ENCODE measurements at places on chromosomes 4 and X.

- no peak for DNase-seq
Measured at GRCh38 chr4:156977435-156978160, 6.0 kb upstream of the PDGFC start.

GRCh38 chrX:97132664-97133415, 249.1 kb downstream of the RPA4 start:
- DNase-seq: no peak

GRCh38 chr4:39631700-39632079, 7.0 kb downstream of the SMIM14 start:
- no peak for DNase-seq

DNA sequence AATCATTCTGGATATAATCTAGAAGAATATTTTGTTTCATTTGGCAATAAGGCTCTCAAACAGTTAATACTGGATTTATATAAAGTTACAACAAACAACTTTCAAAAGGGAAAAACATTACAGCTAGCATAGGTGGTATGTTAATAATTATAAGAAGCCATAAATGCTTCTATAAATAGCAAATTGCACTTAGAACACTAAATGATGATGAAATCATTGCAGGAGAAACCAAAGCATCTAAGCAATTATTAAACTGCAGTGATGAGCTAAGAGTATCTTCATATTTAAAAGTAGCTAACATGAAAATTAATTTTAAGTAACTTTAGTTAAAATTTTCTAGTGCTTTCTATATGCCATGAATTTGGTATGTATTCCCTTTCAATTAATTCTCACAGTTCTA, 189.5 kb downstream of the CENPC start:
- no peak for DNase-seq

DNA sequence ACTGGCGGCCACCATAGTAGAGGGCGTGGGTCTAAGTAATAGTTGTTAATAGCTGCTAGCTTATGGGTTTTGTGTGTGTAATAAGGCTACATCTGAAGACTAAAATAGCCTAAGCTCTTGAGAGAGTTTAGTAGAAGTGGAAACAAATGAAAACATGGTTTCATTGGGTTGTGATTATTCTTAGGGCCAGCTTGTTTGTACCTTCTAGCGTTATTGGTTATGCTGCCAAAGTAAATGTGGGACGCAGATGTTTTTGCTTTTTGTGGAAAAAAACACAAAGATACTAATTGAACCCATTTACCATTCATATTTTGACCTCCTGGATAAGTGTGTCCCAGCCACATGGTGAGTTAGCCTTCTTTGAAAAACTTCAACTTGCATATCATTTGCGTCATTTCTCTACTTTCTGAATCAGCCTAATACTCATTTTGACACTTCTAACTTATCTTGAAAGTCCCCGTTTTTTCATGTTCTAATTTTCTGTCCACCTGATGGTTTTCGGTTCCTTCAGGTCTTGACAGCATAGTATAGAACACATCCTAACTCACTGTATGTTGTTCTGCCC, 305.3 kb downstream of the FRMPD4 start:
- no peak for DNase-seq

DNA sequence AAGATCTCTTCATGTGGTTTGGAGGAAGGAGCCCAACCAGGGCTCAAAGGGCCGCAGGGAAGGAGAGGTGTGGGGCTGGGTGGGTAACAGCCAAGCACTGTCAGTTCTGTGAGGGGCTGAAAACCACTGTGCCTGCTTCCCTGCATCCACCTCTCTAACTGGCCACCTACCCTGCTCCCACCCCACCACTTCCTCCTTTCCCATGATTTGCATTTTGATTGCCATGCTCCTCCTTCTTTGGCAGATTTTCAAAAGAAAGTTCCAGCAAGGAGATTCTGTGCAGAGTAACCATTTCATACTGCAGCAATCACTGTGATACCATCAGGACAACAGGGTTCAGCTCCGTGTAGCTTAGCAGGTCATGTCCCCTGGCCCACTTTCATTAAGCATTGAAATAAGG, 1.8 kb downstream of the ZNF674 start:
- DNase-seq: no peak

DNA sequence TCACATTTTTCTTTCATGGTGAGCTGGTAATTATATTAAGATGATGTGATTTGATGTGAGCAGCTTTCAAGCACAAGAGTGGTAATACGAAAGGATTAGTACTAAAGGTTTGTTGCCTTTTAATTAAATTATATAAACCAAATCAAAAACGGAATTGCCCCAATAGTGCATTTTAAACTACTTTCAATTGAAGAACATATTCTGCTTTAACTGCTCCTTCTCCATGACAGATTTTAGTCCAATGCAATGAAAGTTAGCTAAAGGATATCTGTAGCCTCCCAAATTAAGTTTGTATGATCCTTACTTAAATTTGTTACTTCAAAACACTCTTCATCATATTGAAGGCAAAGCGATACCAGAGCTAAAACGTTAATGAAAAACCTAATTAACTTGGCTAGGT, 447.1 kb upstream of the AMOT start:
- no peak for DNase-seq

GRCh38 chr4:71237641-71238040, 101.2 kb upstream of the SLC4A4 start:
- DNase-seq: no peak

DNA sequence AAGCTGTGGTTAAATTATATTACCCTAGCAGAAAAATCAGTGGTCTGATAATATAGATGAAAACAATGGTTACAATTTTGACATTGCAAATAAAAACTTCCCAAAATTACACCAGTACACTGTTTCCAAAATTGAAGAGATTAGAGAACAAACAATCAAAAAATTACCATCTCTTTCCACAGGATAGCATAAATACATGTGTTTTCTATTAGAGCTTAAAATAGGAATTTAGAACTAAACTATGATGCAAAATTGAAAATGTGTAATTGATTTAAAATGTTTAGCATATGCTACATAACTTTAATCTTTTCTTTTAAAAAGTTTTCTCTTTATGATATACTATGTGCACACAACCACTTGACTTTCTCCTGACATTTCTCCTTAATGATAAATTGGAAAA, 6.7 kb downstream of the EDNRA start:
- no peak for DNase-seq

DNA sequence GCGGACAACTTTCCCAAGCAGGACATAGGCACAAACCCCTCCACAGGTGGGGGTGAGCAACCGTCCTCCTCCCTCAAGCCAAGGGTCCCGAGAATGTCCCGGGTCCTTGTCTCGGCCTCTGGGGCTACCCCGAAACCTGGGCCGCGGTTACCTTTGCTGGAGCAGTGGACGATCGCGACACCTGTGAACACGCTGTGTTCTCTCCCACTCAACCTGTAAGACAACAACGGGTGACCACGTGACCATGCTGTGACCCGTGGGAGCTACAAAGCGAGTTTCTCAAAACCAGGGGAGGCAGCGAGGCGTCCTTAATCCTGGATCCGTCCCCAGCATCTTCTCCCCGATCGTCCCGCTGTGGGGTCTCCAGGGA, 17.9 kb downstream of the ASMTL start:
- no peak for DNase-seq

- DNase-seq: no peak
Measured at GRCh38 chr4:52665592-52665991, 6.5 kb upstream of the USP46 start.

DNA sequence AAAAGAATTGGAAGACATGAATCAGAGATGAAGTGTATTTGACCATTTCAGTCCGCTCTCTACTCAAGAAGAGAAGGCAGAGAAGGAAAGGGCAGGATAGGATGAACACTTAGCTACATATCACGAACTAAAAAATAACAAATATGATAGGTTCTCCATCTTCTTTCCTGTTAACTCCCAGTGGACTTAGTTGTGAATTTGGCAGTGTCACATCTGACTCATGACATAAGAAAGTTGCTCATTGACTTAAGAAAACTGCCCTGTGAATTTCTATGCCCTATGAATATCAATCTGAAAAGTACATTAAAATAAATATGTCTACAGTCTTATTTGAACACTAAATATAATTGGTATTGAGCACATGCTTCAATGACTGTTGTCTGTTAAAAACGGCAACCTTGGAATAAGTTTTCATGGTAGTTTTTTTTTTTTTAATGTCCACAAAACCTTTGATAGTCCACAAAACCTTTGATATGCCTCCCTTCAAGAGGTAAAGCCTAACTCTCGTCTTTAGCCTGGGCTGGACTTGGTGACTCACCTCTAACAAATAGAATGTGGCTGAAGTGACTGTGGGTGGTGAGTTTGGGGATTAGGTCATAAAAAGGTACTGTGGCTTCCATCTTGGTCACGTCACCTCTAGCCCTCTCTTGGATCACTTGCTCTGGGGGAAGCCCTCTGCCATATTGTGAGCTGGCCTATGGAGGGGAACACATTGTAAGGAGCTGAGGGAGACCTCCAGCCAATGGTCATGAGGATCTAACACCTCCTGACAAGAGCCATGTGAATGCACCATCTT, 184.7 kb upstream of the S100G start:
- no peak for DNase-seq

GRCh38 chr4:74770226-74770910, 24.0 kb downstream of the BTC start:
- DNase-seq: no peak

DNA sequence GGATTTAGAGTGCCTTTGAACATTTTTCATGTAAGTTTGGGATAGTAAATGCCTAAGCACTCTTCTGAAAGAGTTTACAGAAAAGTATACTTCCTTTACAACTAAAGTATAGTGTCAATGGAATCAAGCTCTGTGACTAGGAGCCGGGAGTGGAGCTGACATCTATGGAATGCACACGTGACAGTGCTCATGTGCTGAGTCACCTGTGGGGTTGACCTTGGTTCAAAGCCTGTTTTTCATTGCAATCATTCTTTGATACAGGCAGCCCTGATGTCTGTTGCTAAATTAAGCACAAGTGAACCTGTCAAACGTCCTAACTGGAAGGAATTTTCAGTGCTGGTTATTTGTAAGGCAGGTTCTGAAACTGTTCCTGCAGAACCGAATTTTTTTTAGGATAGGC, 82.5 kb downstream of the GPAT3 start:
- DNase-seq: peak; percentile 78

DNA sequence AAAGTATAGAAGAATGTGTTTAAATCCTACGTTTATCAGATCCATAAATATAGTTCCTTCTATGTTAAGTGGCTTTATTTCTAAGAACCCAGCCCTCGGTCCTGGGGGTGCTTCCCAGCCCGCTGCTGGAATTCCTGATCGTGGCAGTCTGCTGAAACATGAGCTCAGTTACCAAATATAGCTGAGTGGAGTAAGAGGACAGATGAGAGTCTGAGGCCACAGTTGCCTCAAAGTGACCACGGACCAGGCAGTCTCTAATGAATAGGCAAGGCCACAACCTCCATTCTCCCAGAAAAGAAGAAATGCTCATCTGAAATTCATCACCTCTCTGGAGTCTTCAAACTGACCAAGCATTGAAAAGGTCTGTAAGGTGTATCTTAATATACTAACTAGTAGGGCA, at the start of gene PALLD:
PALLD (plus strand) TSS at position 219 of the 400 bp plus-strand sequence.
- DNase-seq: peak; percentile 60

GRCh38 chr4:1375761-1376322, 28.8 kb downstream of the UVSSA start:
- DNase-seq: no peak

DNA sequence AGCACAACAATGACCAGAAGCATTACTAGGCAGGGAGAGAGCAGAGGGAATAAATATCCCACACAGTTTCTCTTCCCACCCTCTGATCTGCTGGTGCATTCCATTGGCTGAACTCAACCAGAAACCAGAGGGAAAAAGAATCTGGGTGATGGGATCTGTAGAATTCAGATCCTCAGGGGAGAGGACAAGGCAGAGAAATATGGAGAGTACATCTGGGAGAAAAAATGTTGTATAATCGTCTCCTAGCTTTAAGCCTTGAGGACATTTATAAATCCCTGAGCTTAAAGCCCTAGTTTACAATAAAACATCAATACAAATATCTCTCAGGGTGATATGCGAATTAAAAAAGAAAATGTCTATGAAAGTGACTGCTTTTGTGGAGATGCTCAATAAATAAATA, 368.1 kb upstream of the MAD2L1 start:
- DNase-seq: no peak

- no peak for DNase-seq
Measured at GRCh38 chr4:181690498-181690897, 552.7 kb upstream of the TENM3 start.

- DNase-seq: no peak
Measured at GRCh38 chr4:89305028-89305427, 2.6 kb downstream of the GPRIN3 start.

DNA sequence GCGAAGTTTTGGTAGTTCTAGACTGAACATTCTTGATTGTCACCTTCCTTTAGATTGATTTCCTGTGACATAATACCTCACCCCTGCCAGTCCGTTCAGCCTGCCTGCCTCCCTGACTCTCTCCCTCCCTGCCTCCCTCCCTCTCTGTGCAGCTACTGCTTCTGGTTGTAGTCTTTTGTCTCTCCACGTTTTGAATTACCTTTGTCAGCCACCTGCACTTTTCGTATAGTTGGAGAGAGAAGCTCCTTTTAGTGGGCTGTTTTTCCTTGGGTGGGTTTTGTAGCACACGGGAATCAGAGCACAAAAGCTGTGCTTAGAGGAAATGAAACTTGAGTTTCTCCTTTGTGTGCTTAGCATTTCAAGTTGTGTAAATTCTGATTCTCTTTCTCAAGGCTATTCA, 32.6 kb upstream of the MSMO1 start:
- DNase-seq: no peak

GRCh38 chr4:17370818-17371217, 141.1 kb downstream of the QDPR start:
- DNase-seq: no peak

GRCh38 chr4:15459706-15460105, 10.0 kb upstream of the CC2D2A start:
- DNase-seq: no peak

DNA sequence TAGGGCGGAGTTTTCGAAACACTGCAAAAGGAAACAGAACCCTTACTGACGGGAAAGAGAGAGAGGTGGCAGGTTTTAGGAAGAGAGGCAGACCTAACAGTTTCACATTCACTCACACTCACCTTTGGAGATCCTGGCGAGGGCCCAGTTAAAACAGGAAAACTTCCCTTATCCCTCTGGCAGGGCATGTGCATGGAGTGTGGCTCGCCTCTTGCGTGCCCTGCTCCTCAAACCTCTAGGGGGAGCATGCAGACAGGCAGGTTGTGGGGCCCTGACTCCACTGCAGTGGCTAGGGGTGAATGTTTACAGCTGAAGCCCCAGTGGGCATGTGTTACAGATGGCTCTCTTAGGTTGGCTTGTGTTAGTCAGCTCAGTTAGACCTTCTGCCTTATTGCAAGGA, 451.5 kb downstream of the UBE2NL start:
- no peak for DNase-seq
